ENCODE measurements at places on chromosomes 2 and 18. TPM values are rescaled to one million over a fixed set of nuclear protein-coding genes. Genes with fewer than 3 reads are reported as not detected.

The BMPR2 gene
- polyA plus RNA-seq, result 14.0 TPM

The DLGAP1 gene
- polyA plus RNA-seq, result not detected

The CXCR1 gene
- not detected for polyA plus RNA-seq

The ZNF2 gene
- polyA plus RNA-seq, result 2.3 TPM

The PLB1 gene
- polyA plus RNA-seq, result 0.10 TPM
